SJSA1 (cell line): ENCODE measurements at places on chromosomes 12 and 14. TPM values are rescaled to one million over a fixed set of nuclear protein-coding genes. Genes with fewer than 3 reads are reported as not detected.

- no peak for DNase-seq
These were observed 458.9 kb upstream of the PDE3A start for GRCh38 chr12:19909418-19909817.

DNA sequence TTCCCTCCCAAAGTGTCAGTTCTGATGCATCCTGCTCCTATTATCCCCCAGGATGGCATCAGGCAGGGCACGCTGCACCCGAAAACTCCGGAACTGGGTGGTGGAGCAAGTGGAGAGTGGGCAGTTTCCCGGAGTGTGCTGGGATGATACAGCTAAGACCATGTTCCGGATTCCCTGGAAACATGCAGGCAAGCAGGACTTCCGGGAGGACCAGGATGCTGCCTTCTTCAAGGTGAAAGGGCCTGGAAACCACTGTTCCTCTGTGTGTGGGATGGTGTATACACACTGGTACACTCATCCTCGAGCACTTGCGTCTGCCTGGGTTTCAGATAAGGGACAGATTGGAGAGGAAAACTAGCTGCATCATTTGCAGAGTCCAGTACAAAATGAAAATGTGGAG, 1.0 kb downstream of the IRF9 start:
- DNase-seq, result no peak

DNA sequence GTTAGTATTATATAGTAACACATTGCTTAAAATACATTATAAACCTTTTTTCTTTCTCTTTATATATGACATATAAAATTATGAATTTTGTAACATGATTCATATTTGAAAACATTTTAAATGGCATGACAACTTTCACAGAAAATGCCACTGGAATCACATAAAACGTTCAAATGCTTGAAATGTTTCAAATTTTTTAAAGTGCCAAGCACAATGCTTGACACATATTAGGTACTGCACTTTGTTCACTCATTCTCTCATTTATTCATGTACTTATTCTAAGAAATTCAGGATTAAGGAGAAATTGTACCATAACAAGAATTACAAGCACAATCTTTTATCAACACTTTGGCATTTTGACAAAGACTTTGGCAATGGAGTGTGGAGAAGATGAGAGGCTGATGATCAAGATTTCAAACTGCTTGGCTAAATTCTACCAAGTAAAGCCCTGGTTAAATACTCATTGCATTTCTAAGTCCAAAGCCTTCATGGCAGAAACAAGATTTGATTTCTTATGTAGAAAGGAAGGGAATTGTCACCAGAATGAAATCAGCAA, 232.2 kb downstream of the C12orf50 start:
- no peak for DNase-seq

- DNase-seq, result no peak
These were observed 95.0 kb downstream of the RFLNA start for GRCh38 chr12:124389725-124390441.

GRCh38 chr14:21075719-21076437, 5.8 kb downstream of the ARHGEF40 start:
- DNase-seq, result no peak

DNA sequence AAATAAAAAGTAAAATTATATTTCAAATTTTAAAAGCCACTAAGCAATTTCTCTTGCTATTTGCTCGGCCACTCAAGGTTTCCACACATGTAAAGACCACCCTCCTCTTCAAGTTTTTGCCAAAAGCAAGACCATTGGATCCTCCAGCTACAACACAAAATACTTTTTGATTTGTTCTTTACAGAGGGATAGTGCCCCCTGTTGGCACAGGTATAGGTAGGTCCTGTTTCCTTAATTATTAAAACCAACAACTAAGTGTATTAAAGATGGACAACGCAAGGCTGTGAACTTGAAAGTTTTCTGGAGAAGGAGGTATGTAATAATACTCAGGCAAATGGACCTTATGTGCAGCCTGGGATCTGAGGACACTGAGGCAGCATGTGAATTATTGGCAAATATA, 23.8 kb downstream of the ATP6V1D start:
- DNase-seq, result no peak

GRCh38 chr12:82174383-82174782, 183.8 kb downstream of the CCDC59 start:
- DNase-seq, result no peak

DNA sequence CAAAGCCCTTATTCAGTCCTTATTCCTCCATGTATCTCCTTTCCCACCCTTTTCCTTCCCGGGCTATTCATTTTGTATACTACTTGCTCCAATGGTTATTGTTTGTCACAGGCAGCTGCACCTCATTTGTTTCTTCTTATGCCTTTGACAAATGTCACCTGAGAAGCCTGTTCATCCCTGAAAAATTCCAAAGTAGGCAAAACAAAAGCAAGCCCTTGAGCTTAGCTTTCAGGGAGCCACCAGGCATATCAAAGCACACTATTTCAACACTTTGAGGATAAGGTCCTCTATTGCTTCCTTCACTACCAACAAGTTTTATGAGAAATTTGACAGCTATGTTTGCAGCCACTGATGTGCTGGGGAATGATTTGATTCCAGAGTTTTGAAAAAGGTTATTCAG, 738.7 kb upstream of the LMO3 start:
- DNase-seq, result no peak

DNA sequence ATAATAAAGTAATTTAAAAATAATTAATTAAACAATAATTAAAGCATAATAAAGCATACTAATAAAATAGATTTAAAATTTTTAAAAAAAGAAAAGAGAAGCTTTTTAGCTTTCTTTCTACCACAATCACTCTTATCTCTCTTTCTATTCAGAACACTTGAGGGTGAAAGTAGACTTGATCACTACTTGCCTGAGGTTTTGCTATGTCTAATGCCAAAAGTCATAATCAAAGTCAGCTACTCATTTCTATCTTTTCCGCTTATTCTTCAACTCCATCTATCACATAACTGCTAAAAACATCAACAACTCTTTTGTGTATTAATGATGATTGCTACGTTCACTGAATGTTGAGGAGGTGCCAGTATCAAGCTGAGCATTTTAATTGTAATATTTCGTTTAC, 202.0 kb upstream of the KRR1 start:
- DNase-seq, result no peak

The PSMA3 gene
- total RNA-seq, result 104 and 176 TPM in 2 replicates

The CD4 gene
- total RNA-seq, result not detected in 2 replicates

The AICDA gene
- total RNA-seq, result not detected in 2 replicates

The PLA2G1B gene
- total RNA-seq, result not detected in 2 replicates

The YARS2 gene
- total RNA-seq, result 22.1 and 37.7 TPM in 2 replicates
